ENCODE measurements at places on chromosomes 1 and 21.

DNA sequence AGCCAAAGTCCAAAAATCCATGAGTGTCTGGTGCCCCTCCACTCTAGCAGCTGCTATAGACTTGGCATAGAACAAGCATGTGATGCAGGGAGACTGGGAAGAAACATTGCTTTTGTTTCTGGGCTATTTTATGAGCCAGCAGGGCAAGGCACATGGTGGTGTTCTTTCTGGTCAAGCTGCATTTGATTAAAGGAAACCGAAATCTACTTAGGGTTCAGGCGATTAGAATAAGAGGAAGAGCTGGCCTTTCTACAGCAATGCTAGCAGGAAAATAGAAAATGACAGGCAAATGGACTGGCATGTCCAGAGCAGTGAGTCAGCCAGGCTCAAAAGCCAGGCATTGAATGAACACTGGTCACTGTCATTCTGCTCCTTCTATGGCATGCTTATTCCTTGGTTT, 28.5 kb upstream of the ARHGAP29 start:
- no peak for DNase-seq

- no peak for DNase-seq
Measured at GRCh38 chr1:116556289-116557006, 14.4 kb downstream of the CD58 start.

DNA sequence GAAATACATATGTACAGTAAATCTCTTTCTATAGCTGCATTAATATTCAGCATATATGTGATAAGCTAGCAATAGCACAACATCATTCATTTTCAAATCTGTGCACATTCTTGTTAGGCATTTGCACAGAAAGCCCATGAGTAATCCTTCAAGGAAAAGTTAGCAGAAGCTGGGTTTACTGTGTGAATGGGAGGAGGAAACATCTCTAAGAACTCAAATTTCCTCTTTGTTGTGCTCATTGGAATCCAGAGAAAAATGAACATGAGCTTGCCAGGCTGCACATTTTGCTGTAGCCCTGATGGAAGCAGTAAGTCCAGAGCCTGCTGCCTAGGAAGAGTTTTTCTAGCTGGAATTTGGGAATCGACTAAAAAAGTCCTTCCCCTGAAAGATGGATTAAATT, 214.2 kb upstream of the FOXD3 start:
- no peak for DNase-seq

DNA sequence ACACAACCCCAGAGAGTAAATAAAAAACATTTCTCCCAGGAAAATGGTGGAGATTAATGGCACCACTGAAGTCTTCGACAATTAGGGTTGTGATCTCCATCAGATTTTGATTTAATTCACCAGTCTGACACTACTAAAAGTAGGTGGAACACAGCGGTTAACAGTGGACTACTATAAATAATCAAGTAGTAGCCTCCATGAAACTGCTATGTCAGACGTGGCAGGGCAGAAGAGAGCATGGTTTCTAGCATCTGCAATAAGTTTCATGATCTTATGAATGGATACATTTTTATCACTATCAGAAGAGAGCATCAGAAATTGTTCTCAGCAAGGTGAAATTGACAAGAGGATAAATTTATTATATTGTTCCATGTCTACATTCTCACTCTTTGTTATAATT, 1706.6 kb downstream of the MRPL39 start:
- no peak for DNase-seq

- no peak for DNase-seq
Measured at GRCh38 chr1:107141491-107142126, 770 bp downstream of the NTNG1 start.

- no peak for DNase-seq
Measured at GRCh38 chr1:234538062-234538731, 59.2 kb upstream of the TARBP1 start.

Measured in cerebellar nuclear complex (tissue), 1 donor.